ENCODE measurements at places on chromosomes 7 and 10.
A peak's percentile ranks its signal among the peaks of the same experiment; 100 is the strongest.

DNA sequence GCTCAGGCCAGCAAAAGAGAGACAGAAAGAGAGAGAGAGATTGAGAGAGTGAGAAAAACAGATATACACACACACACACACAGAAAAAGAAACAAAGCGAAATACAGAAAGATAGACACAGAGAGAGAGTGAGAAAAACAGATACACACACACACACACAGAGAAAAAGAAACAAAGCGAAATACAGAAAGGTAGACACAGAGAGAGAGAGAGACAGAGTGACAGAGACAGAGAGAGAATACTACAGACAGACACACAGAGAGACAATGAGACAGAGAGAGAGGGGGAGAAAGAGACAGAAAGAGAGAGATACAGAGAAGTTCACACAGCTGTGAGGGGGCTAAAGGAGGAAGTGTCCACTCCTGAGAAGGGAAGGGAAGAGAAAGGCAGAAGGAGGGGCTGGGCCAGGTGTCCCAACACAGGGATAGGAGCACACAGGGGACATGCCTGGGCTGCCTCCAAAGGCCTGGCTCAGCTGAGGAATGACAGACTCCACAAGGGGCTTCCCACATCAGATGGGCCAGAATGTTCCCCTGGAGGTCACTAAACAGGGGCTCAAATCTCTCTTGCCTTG lies 4.3 kb downstream of the GCK start:
- DNase-seq, result no peak

DNA sequence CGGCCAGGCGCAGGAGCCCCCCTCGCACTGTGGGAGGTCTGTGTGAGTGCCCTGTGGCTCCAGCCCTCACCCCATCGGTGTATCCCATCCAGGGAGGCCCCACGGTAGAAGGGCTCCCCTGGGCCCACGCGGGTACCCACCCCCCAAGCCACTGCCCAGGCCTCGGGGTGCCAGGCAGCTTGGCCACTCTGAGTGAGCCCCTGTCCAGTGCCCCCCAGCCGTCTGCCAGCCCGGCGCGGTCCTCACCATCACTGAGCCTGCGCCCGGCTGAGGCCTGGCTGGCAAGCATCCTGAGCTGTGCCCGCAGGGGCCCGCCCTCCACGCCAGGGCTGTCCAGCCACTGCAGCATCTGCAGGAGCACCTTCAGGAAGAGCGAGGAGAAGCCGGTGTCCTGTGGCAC lies 19.2 kb upstream of the MICALL2 start:
- DNase-seq, result no peak

DNA sequence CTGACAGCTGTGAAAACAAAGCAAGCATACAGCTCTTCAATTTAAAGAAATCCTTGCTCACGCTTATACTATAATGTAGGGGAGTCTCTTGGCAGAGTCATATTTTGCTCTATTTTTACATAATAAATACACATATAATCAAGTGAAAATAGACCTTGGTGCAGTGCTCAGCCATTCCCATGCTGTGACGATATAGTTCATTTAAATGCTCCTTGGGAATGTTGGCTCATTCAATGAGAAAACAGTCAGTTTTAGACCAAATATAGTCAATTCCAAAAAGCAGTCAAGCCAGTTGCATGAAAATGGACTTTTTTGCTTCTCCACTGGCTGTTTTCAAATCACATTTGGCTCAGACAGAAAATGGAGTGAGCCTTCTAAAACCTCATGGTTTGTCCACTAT lies 587.4 kb downstream of the SUGCT start:
- DNase-seq, result no peak

DNA sequence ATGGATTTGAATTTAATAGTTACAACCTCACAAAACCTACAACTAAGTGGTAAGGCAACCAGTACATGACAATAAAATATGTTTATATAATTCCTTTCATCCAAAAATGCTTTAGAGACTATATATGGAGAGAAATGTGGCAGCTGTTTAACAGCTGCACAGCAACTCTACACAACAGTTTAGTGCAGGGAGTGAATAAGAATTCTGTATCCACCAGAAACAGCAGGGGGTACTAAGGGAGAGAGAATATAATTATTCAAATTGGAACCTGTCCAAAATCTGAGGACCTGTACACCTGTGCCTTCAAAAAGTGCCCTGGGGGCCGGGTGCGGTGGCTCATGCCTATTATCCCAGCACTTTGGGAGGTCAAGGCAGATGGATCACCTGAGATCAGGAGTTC lies 49.6 kb downstream of the POLL start:
- no peak for DNase-seq

DNA sequence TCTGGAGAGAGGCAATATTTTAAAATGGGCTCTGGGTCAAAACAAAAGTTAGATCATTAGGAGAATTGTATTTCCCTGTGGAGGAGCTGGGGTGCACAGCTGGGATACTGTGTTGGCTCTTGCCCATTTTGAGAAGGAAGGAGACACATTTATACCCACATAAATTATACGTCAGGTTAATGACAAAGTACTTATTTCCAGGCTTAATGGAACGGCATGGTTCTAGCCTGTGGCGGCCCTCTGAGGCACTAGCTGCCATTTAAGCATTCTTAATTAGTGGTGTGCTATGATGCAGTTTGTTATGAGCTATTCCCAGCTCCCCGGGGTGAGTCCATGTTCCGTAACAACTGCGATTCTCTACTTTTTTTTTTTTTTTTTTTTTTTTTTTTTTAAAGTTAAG lies 193.5 kb downstream of the SEC23IP start:
- no peak for DNase-seq

- DNase-seq, result no peak
Observed at GRCh38 chr7:115328018-115328417, 406.1 kb downstream of the MDFIC start.

DNA sequence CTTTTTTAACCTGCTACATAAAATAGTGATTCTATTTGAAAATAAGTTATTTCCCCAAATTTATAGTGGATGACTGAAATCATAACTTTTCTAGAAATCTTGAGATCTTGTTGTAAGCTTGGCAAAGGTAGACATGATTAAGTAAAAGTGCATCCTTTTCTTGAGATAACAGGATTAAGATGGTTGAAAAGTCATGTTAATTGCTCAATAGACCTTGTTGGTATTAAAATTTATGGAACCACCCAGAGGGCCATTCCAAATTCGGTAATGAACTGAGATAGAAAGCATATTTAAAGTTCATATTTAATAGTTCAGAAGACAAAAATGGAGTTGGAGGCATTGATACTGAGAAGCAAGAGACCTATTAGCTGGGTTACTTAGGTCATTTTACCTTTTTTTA lies 139.1 kb downstream of the BICC1 start:
- DNase-seq, result no peak

GRCh38 chr7:15561835-15562234 lies at the start of gene AGMO:
TSS of gene AGMO (minus strand) at chr7:15562015.
- DNase-seq, result no peak

DNA sequence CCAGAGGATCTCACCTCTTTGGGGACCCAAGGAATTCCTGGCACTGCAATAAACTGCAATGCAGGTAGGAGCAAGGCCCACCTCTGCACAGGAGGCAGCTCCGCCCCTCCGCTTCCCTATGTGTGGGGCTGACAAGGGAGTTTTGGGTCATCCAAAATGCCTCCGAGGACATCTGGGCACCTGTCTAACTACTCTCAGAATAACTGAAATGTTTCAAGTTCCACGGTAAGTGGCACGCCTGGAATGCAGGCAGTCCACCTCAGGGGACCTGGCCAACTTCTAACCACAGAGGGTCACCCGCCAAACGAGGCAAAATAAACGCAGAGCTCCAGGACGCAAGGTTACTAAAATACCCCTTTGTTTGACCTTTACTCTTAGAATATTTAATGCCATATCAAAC lies 102.5 kb downstream of the FGFR2 start:
- no peak for DNase-seq

- DNase-seq, result no peak
Observed at GRCh38 chr7:125547505-125547904, 617.9 kb upstream of the POT1 start.

DNA sequence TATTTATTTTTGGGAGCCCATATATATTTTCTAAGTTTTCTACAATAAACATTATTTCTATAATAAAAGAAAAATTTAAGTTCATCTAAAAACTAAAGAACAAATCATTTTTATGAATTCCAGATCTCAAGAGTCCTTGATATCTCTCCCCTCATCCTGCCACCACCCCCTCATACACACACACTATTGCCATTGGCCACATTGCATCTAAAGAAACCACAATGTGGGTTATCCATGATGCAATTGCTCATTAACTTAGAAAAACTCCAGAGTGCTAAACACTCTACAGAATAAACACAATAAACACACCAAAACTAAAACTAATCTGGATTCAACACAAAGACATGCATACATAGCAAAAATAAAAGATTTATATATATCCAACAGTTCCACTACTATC lies 37.8 kb downstream of the FAM13C start:
- no peak for DNase-seq

- no peak for DNase-seq
Observed at GRCh38 chr10:91444211-91445182, 34.4 kb downstream of the HECTD2 start.

DNA sequence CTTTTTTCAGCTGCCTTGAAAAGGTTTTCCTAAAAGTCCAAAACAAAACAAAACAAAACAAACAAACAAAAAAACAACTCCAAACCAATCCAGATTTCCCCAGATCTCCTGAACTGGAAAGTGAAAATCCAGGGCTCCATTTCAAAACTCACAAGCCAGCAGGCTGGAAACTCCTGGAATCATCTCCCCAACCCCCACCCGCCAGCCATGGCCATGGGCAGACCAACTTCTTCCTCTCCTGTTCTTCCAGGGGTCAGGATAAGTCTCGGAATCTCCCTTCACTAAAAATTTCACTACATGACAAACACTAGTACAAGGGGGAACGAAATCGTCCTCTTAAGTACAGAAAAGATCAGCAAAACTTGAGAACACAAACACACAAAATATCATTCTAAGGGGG lies 40.4 kb downstream of the GNA12 start:
- no peak for DNase-seq

DNA sequence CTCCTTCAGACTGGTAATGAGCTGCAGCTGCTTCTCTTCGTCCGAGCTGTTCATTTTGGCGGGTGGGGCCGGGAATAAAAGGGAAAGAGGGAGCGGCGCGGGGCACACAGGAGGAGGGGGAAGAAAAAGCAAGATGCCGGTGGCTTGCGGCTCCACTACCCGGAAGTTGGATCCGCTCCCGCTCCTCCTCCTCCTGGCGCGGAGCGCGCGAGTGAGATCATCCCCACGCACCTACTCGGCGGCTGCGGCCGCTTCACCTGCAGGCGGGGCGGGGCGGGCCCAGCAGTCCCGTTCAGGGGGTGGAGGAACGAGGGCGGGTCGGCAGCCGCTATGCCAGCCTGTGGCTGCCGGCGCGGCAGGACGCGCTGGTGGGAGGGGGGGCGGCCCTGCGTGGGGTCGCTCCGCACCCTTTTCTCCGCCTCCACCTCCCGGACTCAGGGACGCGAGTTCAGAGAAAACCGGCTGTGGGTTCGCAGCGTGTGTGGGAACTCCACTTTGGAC lies at the start of gene SHTN1:
TSS of gene SHTN1 (minus strand) at position 162 of the 501 bp plus-strand sequence. CDS start at position 54, 108 bp downstream.
- DNase-seq, result peak; percentile 75

DNA sequence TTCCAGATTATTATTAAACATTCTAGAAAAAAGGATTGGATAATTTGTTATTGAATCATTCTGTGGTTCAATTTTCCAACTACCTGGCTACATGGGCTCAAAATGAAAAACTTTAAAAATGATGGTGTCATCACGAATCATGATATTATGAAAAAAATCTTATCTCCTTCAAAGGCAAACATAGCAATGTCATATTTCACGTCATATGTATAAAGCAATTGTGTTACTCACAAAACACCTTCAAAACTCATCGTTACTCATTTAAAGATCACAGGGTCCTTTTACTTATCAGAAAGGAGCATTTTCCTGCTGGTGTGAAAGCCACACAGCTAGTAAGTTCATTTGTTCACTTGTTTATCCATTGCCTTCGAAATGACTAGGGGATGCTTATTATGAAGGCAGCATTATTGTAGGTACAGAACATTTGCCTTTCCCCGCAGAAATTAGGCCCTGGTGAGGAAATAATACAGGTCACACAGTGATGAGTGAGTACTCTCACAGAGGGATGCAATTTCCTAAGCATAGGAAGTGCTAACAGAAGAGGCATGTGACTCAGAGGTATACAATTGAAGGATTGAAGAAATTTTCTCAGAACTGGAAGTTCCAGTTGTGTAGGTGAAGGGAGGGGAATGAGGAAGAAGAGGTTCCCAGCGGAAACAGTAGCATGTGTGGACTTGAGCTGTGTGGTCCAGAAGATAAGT lies 478.7 kb downstream of the INHBA start:
- DNase-seq, result no peak

DNA sequence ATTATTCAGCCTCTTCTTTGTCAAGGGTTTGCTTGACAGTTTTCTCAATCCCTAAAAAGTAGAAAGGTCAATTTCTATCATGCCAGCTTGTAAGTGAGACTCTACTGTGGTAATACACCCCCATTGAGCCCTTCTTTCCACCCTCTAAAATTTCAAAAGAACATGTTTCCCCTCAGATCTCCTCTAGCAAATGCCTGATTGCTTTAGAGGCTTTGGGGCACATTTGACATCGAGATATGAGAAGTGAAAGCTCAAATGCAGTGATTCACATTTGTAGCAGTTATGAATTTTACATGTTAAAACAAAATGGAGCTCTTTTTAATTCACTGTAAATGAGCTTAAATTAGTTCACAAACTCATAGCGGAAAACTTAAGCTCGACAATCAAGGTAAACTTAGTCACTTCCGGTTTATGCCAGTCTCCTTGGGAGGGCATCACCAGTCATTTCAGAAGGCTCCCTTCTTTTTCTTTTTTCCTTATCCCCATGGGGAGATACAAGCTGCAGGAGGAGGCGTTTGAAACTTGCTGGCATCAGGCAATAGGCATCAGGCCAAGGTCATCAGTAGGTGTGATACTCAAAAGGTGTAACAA lies 55.3 kb upstream of the ADO start:
- DNase-seq, result peak; percentile 59

- DNase-seq, result peak; percentile 46
Observed at GRCh38 chr7:149690688-149691446, 82.5 kb downstream of the ZNF467 start.

GRCh38 chr7:80809545-80809944 lies 109.3 kb downstream of the SEMA3C start:
- DNase-seq, result no peak

DNA sequence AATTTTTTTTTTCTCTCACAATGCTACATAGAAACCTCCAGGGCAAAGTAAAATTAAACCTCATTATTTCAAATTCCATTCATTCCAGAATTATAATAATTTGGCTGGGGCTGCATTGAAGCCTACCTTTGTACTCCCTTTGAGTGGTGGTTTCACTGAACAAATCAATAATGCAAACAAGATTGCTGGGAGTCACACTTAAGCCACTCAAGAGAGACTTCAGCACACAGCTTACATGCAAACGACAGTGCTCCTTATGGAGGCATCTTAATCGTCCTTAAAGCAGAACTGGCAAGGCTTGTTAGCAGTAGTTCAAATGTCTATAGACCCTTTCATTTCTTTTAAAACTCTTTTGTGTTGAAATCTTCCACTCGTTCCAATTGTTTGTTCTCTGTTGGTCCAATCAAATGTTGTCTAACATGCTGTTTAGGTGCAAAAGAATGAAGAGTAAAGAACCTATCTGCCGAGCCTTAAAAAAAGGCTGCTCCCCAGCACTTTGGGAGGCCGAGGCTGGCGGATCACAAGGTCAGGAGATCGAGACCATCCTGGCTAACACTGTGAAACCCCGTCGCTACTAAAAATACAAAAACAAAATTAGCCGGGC lies 294.9 kb downstream of the FGFR2 start:
- DNase-seq, result no peak
